ENCODE measurements at places on chromosomes 1 and 21.
A peak's percentile ranks its signal among the peaks of the same experiment; 100 is the strongest.

DNA sequence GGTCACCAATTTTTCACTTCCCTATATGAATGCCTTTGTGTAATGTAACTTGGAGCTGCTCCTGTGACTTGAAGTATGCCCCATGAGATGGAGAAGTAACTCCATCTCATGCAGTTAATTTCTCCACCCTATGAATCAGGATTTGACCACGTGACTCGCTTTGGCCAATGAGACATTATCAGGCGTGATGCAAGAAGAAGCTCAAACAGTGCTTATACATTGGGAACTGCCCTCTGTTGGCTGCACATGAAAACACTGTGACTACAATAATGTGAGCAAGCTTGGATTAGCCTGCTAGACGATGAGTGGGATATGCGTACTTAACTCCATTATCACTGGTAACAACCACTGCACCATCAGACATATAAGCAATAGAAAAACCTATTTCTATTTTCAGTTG is 684.4 kb downstream of the PLA2G4A start:
- DNase-seq: no peak

GRCh38 chr1:153342178-153342577 is 6.5 kb downstream of the PGLYRP4 start:
- no peak for DNase-seq

- no peak for DNase-seq
Observed at GRCh38 chr1:30409476-30410152, 313.8 kb downstream of the MATN1 start.

DNA sequence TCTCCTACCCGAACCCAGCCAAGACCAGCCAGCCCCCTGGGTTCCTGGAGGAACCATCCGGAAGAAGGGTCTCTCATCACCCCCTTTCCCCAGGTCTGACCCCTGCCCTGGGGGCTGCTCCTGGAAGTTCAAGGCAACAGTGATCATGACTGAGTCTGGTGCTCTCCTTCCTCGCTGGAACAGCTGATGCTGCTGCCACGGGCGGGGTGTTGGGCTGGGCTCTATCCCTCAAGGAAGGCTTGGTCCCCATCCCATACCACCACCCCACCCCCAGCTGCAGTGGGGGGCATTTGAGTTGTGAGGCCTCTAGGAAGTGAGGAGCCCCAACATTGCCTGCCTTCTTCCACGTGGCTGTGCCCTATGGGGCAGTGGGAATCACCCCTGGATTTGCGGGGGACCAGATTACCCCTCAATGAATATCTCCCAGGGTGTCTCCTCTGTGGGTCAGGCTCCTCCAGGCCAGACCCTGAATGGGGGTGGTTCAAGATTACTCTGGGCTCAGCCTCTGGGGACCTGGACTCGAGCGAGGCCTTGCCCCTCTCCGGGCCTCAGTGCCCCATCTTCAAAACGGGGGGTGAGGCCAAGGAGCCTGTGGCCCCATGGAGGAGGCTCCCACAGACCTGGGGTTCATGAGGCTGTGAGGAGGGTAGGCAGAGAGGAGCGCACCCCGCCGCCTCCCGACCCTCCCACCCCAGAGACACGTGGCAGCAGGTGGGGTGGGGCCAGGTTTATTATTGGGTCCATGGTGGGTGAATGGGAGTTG is 2.8 kb downstream of the MASP2 start:
- DNase-seq: no peak

GRCh38 chr1:178768423-178768822 is 43.4 kb downstream of the RALGPS2 start:
- DNase-seq: no peak

- DNase-seq: no peak
Observed at GRCh38 chr1:182677397-182678098, 6.8 kb downstream of the RGS8 start.

DNA sequence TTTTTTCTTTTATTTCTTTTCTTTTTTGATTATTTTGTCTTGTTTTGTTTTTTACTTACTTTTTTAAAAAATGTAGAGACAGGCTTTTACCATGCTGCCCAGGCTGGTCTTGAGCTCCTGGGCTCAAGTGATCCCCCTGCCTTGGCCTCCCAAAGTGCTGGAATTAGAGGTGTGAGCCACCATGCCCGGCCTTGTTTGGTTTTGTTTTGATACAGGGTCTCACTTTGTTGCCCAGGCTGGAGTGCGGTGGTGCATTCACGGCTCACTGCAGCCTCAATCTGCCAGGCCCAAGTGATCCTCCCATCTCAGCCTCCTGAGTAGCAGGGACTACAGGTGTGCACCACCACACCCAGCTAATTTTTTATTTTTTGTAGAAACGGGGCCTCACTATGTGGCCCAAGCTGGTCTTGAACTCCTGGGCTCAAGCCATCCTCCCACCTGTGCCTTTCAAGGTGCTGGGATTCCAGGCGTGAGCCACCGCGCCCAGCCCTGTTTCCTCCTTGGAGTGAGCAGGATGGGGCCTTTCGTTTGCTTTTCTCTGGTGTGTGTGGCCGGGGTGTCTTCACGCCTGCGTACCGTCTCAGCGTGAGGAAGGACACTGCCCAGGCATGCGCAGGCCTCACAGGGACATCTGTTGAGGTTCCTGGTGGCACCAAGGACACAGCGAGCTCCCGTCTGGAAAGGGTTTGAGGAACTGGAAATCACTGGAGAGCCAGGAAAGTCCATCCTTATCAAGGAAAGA is 15.5 kb downstream of the SLC45A1 start:
- DNase-seq: no peak

GRCh38 chr1:966135-966703 is at the start of gene PLEKHN1:
TSS of gene PLEKHN1 (plus strand) at chr1:966482. CDS start at chr1:966532, 50 bp downstream.
- no peak for DNase-seq

- no peak for DNase-seq
Observed at GRCh38 chr21:42535602-42536171, 22.0 kb downstream of the SLC37A1 start.

GRCh38 chr1:223340637-223341036 is 23.3 kb downstream of the SUSD4 start:
- no peak for DNase-seq

DNA sequence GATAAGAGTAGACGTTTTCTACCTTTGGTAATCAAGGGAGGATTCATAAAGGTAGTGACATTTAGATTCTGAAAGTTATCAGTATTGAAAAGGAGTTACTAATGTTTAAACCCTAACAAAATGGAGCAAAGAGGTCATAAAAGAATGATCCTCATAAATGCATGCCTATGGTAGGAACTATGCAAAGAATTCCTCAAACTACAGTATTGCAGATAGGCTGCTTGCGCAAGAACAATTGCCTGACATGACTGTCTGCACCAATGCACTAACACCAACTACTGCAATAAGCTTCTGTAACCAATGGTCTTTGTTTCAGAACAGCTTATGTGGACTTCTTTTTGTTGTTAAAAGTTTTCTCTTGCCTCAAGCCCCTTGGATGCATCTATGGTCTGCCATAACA is 597.3 kb upstream of the ADGRL4 start:
- no peak for DNase-seq

- DNase-seq: no peak
Observed at GRCh38 chr1:32005522-32005921, 8.1 kb upstream of the KHDRBS1 start.

- no peak for DNase-seq
Observed at GRCh38 chr1:47389731-47390130, 26.4 kb upstream of the FOXE3 start.

DNA sequence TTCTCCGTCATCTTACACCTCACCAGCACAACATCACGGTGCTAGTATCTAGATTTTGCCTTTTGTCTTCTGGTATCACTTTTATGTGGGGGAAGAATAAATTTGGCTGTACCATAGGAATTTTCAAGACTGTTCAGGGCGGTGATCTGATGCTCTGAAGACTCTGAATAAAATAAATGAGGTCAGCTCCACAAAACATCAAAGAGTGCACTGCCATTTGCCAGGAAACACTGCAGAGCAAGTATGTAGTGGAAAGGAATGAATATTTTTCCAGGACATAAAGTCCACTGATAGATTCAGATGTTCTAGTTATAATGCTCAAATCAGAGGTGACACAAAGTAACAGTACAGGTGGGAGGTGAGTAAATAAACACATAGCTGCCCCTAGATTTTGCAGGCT is 56.3 kb downstream of the ZP4 start:
- DNase-seq: no peak

GRCh38 chr1:175848329-175848728 is 104.9 kb upstream of the TNR start:
- no peak for DNase-seq

- DNase-seq: no peak
Observed at GRCh38 chr1:231104917-231105316, 56.9 kb upstream of the TRIM67 start.

- DNase-seq: no peak
Observed at GRCh38 chr1:59165353-59165752, 131.5 kb upstream of the FGGY start.

DNA sequence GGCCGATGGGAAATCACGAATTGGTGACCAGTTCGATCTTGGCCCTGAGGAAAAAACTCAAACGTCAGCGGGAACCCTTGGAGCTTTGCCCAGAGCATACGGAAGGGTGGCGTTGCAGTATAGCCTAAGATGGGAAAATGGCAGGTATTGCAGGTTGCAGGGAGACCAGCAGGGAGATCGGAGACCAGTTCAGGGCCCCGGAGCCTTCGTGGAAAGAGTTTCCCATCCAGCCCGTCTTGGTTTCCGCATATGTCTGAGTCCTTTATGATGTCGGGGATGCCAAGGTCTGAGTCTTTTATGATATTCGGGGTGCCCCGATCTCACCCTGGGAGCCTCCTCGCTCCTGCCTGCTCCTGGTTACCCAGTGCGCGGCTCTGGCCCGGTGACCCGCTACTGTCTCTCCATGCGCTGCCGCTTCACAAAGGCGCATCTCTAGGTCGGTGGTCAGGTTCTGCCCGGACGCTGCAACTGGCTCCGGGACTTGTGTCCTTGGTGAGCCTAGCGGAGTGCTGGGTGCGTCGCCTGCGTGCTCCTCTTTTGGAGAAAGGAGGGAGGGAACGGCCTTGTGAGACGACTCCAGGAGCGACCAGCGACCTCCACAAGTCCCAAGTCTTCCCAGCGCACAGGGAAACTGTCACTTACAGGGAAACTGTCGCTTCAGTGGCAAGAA is 94.2 kb downstream of the PRKAB2 start:
- no peak for DNase-seq

DNA sequence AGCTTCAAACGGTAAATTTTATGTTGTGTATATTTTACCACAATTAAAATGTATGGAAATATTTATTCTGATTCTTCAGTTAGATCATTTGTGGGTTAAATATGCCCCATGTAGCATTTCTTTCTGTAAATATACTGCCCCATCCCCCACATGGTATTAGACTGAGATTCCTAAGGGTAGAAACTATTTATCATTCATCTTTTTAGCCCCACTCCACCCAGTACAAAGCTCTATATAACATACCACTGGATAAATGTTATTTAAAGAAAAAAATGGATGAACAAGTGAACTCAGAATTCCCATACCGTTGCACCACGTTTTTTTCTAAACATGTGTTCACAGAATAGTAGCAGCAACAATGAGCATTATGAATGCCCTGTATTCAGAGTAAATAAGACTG is 234.0 kb upstream of the IRF2BP2 start:
- no peak for DNase-seq

GRCh38 chr1:185581961-185582725 is 152.0 kb upstream of the HMCN1 start:
- DNase-seq: no peak

- DNase-seq: peak; percentile 44
Observed at GRCh38 chr1:12600880-12601633, 17.0 kb downstream of the DHRS3 start.

Measured in NCI-H1436 (cell line).